ENCODE measurements at places on chromosomes 5 and 9. TPM values are rescaled to one million over a fixed set of nuclear protein-coding genes. Genes with fewer than 3 reads are reported as not detected.

Gene ACOT12
- total RNA-seq, result not detected

Gene SOX30
- total RNA-seq, result not detected

Gene PIP5K1B
- 1.3 TPM for total RNA-seq

Gene GRXCR2
- total RNA-seq, result not detected

Gene LMX1B
- total RNA-seq, result not detected

Gene NUTM2F
- 0.31 TPM for total RNA-seq

Gene PTPRD
- total RNA-seq, result 109 TPM
